IMR-90 (cell line): ENCODE measurements at places on chromosomes 12 and 14. TPM values are rescaled to one million over a fixed set of nuclear protein-coding genes. Genes with fewer than 3 reads are reported as not detected.

The FOXG1 gene
- not detected in 2 replicates for total RNA-seq

The CLEC1B gene
- total RNA-seq, result not detected in 2 replicates

The SH2B3 gene
- total RNA-seq, result 9.2 and 9.3 TPM in 2 replicates

The POC1B gene
- total RNA-seq, result 10.4 and 13.3 TPM in 2 replicates

The SIX6 gene
- not detected in 2 replicates for total RNA-seq

The SYT1 gene
- total RNA-seq, result 3.0 and 4.2 TPM in 2 replicates
